ENCODE measurements at places on chromosomes 4 and X. TPM values are rescaled to one million over a fixed set of nuclear protein-coding genes. Genes with fewer than 3 reads are reported as not detected.

NAA11 gene
- total RNA-seq: not detected

HPF1 gene
- 33.6 TPM for total RNA-seq

PNCK gene
- 1.2 TPM for total RNA-seq

DOCK11 gene
- total RNA-seq: 39.5 TPM

XK gene
- total RNA-seq: 0.25 TPM

CENPVL2 gene
- not detected for total RNA-seq

MAGEC2 gene
- not detected for total RNA-seq

RAB40A gene
- under 0.01 TPM for total RNA-seq

SYTL5 gene
- 0.66 TPM for total RNA-seq

PRKG2 gene
- 2.4 TPM for total RNA-seq

PPBP gene
- not detected for total RNA-seq

CCDC110 gene
- total RNA-seq: 2.0 TPM

POU3F4 gene
- total RNA-seq: not detected

EMCN gene
- 0.12 TPM for total RNA-seq

ARSJ gene
- 40.9 TPM for total RNA-seq

POF1B gene
- not detected for total RNA-seq

USP17L29 gene
- total RNA-seq: not detected

ACSL4 gene
- total RNA-seq: 179 TPM

EXOC1L gene
- not detected for total RNA-seq

RHOXF2B gene
- total RNA-seq: not detected

NLRP2B gene
- total RNA-seq: not detected

HTR2C gene
- under 0.01 TPM for total RNA-seq

KLHL34 gene
- under 0.01 TPM for total RNA-seq

MAML3 gene
- 2.1 TPM for total RNA-seq

OR13H1 gene
- not detected for total RNA-seq

RASL11B gene
- total RNA-seq: not detected

FABP2 gene
- not detected for total RNA-seq
